ENCODE measurements at places on chromosomes 1 and 21.

- no peak for DNase-seq
These were observed 6.2 kb downstream of the CROCC start for GRCh38 chr1:16927711-16928485.

- DNase-seq = no peak
These were observed 32.9 kb downstream of the KIAA1614 start for GRCh38 chr1:180945551-180945950.

DNA sequence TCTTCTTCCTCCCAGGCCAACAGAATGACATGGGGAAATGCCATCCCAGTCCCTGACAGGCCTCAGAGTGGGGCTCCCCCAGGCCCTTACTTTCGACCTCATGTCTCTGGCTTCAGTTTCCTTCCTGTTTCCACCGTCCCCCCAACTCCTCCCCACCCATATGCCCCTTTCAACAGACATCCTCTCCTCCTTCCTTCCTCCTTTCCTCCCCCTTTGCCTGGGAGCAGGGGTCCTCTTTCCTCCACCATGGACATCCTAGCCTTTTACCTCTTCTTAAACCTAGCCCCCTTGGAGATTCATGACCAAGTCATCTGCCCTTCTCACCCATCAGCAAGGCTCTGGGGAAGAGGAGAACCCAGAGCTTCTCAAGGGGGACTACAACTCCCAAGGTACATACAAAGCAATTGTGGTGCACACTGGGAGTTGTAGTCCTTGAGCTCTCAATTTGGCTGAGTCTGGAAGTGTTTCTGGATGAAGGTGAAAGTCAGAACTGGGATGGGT, 4.0 kb downstream of the ZBTB7B start:
- DNase-seq = peak; percentile 12

DNA sequence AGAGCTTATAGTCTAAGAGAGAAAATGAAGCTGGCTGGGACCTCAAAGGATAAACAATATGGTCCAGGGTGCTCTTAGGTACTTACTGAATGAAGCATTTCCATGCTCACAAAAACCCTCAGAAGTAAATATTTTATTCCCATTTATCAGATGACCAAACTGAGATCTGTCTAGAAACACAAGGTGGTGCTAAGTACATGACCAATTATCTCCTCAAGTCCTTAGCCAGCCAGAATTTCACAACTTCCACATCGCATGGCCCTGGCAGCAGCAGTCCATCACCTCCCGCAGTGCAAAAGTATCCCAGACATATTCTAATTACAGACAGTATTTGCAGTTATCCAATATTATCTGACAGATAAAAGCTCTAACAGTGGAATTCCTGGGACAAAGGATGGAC, 321.7 kb upstream of the PROX1 start:
- no peak for DNase-seq

DNA sequence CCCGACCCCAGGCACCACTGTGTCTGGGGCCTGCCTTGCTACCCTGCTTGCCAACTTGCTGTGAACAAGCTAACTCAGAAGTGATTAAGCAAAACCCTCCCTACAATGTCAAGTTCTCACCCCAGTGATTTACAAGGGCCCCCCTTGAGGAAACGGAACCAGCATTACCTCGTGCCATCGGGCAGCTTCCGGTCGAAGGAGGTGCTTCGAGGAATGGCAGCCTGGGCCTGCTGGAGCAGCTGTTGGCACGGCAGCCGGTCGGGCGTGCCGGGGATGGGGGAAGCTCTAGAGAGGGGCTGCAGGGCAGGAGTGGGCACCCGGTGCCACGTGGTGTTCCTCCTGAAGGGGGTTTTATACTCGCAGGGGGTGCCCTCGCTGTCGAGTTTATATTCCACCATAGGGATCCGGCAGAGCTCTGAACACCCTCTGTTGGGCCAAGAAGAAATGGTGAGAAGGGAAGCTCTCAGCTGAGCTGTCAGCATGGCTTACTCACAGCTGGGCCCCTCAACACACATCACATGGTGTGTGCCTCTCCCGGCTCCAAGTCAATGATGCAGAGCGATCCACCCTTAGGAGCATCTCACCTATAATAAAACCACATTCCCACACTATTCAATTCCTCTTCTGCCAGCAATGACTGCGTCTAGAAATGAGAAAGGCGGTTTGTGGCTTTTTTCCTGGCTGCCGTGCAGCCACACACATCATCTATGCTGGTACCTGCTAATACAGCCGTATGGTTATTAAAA, 184.4 kb downstream of the SIPA1L2 start:
- no peak for DNase-seq

- DNase-seq = no peak
These were observed 87.6 kb downstream of the GFI1 start for GRCh38 chr1:92399076-92399475.

- DNase-seq = no peak
These were observed 145.0 kb downstream of the ZSCAN20 start for GRCh38 chr1:33617451-33617850.

GRCh38 chr1:210841926-210842625, 291.9 kb downstream of the KCNH1 start:
- peak; percentile 3 for DNase-seq

DNA sequence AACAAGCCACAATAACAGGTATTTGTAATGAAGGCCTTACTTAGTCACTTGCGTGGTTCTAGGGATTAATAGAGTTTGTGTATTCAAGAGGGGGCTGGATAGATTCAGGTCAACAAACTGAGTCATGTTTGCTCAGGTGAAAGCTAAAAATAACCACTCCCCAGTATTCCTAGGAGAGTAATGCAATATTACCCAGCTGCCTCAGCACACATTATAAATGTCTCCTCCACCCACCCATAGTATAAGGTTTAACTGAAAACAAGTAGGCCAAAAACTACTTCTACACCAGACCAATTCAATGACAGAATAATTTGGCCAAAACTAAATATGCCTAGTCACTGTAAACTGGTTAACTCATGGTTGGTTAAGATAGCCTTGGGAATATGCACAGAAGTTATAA, 34.4 kb downstream of the WLS start:
- DNase-seq = no peak

- DNase-seq = no peak
These were observed 39.8 kb downstream of the MYSM1 start for GRCh38 chr1:58660105-58660504.
